Stimulated activated CD8-positive, alpha-beta memory T cell treated with anti-CD3 and anti-CD28 coated beads, Interleukin-4, amount 100 ng/mL, for 4 hours (primary cell): ENCODE measurements at places on chromosomes 3 and 15.

- DNase-seq, result no peak
Observed at GRCh38 chr15:64792282-64792681, 16.9 kb upstream of the RBPMS2 start.

DNA sequence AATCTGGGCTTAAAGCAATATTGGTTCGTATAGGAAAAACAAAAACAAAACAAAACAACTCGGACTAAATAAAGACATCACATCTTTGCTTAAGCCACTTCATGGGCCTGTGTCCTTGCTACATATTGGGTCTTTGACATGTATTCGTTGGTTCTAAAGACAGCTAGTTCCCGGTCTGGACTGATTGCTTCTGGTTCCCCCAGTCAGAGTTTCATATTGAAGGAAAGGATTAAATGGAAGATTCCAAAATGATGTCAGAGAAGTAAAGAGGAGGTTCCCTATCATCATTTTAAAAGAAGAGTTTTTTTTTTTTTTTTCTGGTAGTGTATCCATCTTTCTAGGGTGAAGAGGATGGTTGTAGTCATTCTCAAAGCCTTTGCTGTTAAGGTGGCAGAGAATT is 2.3 kb downstream of the OXSR1 start:
- DNase-seq, result no peak

DNA sequence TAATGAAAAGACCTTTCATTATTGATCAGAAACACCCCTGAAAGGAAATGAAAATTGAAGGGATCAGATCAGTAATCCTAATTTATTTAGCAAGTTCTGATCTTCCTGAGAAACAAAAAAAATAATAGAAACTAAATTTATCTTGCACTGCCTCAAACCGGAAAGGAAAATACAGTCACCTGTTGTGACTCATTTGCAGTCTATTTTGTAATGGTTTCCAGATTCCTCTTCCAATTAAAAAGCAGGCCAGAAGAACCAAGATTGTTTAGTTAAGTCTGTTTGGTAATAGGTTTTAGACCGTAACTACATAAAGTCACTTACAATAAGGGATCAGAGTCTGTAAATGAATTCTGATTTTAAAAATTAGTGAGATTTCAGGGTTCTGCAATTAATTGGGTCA is 49.7 kb upstream of the ATOSA start:
- DNase-seq, result no peak

GRCh38 chr3:142647856-142648255 is 51.7 kb downstream of the PLS1 start:
- no peak for DNase-seq

GRCh38 chr15:97687654-97688053 is 272.8 kb upstream of the ARRDC4 start:
- DNase-seq, result no peak

- DNase-seq, result no peak
Observed at GRCh38 chr15:40902605-40903561, 8.6 kb downstream of the VPS18 start.

GRCh38 chr3:104548401-104548800 is 818.3 kb upstream of the ALCAM start:
- DNase-seq, result no peak

DNA sequence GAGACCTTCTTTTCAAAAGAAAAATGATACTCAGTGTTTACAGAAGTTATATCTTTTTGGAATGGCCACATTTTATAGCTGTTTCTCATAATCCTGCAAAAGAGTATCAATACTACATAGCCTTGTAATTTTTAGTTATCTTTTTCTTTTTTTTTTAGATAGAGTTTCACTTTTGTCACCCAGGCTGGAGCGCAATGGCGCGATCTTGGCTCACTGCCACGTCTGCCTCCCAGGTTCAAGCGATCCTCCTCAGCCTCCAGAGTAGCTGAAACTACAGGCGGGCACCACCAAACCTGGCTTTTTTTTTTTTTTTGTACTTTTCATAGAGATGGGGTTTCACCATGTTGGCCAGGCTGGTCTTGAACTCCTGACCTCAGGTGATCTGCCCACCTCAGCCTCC is 53.6 kb downstream of the ANKRD28 start:
- DNase-seq, result no peak

GRCh38 chr3:142013993-142014392 is 135.4 kb downstream of the TFDP2 start:
- no peak for DNase-seq

- no peak for DNase-seq
Observed at GRCh38 chr3:178823591-178824246, 247.9 kb downstream of the ZMAT3 start.

DNA sequence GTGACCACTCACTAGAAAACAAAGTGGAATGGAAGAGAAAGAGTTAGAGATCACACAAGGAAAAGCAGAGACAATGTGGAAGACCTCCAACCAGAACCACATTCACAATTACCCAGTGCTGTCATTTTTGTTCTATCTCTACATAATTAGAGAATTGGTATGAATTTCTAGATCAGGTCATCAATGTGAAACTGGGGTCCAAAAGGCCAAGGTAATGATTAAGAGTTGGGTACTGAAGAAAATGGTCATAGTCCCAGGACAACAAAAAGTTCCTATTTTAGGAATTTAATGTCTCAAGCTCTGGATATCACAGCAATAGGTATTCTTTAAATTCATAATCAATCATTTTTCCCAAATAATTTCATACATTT is 84.7 kb upstream of the PPIB start:
- DNase-seq, result no peak

DNA sequence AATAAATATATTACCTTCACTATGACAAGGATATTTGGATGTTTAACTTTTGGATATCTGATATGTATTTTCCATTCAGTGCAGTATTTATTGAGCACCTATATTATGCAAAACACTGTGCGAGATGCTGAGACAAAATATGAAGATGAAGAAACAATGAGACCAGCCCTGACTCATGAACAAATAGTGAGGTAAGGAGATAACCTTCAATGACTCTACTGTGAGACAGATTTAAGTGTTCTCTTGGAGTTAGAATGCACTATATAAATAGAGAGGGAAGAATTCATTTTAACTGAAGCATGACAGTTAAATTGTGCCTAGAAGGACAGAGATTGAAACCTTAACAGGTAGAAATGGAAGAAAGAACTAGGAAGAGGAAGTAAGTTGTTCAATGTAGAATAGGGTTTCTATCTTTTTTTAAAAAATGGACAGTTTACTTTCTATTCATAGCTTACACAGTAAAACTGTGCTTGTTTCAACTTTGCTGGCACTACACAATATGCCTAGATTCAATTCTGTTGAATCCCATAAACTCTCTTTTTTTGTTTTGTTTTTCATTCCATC is 124.2 kb downstream of the ZBTB20 start:
- DNase-seq, result no peak

DNA sequence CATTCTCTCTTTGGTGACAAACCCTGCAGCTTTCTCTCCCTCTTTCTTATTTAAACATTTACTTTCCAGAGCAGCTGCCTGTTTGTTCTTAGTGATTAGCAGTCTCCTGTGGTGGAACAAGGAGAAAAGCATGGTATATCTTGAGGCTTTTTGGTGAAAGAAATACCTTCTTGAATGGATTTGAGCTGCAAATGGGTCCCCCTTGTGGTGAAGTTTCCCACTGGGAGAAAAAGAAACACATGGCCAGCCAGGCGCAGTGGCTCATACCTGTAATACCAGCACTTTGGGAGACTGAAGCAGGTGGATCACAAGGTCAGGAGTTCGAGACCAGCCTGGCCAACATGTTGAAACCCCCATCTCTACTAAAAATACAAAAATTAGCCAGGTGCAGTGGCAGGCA is 48.3 kb upstream of the ACP3 start:
- DNase-seq, result no peak

DNA sequence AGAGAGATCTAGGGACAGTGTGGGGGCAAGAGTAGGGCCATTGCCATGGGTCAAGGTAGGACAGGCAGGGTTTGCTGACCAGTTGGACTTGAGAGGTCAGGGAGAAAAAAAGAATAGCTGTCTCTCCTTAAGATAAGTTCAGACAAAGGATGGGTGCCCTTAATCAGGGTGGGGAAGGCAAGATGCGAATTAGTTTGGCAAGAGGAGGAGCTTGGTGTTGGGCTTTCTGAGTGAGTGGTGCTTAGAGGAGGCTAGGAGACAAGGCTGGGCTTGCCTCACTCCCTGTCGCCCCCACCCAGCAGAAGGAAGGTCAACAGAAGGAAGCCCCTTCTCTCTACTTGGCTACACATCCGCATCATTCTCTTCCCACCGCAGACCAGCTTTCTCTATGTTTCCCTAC is 53.9 kb upstream of the CTDSPL start:
- no peak for DNase-seq

DNA sequence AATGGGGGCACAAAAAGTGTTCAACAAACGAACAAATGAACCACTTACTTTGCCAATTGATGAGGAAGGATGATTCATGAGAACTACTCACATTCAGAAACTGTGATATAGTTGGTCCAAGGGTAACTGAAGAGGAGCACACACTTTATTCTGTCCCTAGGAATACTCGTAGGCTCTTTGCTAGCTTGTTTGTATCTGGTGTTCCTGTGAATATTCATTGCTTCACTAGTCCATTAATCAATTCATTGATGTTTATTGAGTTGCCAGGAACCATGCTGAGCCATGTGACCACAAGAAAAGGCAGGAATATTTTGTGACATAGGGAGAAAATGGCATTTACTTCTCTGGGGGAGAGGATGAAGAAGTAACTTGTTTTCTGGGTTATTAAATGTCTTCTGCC is 338.3 kb downstream of the IL20RB start:
- DNase-seq, result no peak

GRCh38 chr3:154095832-154096421 is 25.3 kb upstream of the ARHGEF26 start:
- no peak for DNase-seq

DNA sequence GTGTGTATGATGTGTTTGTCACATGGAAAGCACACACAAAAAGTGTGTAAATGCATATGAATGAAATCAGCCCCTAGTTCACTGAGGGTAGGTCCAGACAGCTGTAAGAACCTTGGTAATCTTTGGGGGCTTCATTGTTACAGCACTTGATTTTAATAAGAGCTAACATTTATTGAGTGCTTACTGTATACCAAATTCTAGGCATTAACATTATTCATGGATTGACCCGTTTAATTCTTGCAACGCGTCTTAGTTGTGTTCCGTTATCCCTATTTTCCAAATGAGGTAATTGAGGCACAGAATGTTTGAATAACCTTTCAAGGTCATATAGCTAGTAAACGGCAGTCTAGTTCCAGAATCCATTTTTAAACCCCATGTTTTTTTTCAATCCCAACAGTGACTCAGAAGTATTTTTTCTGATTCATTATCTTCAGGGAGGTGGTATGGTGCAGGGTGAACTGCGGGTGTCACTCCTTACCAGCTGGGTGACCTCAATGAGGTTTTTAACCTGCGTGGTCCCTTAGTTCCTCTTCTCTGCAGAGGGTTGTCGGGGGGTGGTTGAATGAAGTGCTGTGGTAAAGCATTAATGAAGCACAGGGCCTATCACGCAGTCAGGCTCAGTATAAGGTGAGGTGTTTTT is 14.2 kb downstream of the RAB8B start:
- DNase-seq, result no peak

DNA sequence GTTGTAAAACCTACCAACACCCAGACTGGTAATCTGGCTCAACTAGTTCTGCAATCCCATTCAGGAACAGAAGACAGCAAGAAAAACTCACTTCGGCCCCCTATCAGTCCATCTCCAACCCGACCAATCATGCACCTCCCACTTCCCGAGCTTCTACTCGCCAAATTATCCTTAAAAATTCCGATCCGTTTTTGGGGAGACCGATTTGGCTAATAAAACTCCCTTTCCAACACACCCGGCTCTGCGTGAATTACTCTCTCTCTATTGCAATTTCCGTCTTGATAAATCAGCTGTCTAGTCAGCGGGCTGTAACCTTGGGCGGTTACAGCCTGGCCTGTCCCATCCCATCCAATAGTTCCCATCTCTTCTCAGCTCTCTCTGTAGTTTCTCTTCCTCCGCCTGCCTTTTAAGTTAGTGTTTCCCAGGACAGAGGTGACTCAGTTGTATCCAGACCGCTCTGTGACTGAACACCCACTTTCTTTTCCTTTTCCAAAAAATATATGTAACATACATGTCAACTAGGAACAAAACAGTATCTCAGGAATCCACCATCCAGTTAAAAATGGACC is 780 bp upstream of the ACAD9 start:
- no peak for DNase-seq

- DNase-seq, result no peak
Observed at GRCh38 chr15:53611145-53611920, 148.1 kb downstream of the WDR72 start.
